Stimulated activated memory B cell treated with anti-CD40 and anti-IgM and Interleukin-4, amounts not matched to agents 10 μg/mL and 1 μg/mL and 100 μg/mL, for 72 hours (primary cell): ENCODE measurements at places on chromosomes 12 and 14.

- ATAC-seq, result no peak
Observed at GRCh38 chr12:28231248-28231647, 41.0 kb downstream of the CCDC91 start.

DNA sequence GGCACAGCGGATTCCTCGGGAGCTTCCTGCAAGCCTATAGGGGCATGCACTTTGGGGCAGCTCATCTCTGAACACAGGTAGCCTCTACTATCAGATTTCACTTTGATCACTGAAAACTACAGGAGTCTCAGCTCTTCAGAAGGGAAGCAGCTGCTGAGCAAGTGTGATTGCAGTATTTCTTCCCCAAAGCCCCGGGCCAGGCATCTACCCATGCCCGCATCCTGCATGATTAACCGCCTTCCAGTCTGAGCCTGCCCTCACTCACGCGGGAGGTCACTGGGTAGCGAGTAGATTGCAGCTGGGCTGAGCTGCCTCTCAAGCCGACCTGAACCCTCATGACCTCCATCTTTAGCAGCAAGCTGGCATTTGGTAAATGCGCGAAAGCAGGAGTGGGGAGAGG is 334.7 kb downstream of the DPF3 start:
- ATAC-seq, result no peak

- no peak for ATAC-seq
Observed at GRCh38 chr12:612886-613285, 50.4 kb downstream of the NINJ2 start.

DNA sequence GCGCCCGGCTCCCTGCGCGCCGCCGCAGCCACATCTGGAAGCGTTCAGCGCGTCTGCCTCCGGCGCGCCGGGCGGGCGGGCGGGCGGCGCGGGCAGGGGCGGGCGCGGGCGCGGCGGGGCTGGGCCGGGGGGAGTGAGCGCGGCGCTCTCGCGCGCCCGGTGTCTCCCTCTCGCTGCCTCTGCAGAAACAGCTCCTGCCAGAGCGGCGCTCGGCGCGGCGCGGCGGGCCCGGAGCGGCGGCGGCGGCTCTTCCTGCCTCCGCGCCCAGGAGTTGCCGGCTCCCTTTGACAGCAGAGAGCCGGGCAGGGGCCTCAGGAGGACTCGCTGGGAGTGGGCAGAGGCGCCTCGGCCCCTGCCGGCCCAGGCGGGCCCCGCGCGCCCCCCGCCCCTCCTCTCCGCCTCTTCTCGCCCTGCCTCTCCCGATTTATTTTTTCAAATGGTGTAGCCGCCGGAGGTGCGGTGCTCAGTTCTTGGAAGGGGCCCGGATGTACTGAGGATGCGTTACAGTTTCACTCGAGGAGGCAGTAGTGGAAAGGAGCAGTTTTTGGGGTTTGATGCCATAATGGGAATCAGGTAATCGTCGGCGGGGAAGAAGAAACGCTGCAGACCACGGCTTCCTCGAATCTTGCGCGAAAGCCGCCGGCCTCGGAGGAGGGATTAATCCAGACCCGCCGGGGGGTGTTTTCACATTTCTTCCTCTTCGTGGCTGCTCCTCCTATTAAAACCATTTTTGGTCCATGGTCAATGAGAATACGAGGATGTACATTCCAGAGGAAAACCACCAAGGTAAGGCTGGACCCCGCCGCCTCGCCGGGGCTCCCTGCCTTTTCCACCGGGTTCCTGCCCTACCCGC is at the start of gene CACNA1C:
CACNA1C (plus strand) TSS at position 162 of the 853 bp plus-strand sequence; CDS start at position 738, 576 bp downstream.
- ATAC-seq, result peak; percentile 61

DNA sequence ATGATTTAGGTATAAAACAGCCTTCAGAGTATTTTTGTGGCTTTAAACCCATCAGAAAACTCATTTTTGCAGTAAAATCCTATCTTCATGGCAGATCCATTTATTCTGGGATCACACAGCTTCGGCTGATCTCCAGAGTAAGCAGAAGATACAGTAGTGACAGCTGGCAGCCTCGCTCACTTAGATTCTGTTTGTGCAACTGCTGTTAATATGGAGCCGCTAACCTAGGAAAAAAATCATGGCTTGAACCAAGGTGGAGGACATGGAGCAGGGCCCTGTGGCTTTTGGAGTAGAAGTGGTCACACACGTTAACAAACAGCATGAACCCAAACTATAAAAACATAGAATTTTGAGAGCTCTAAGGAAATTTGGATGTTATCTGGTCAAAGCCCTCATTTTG is 137.2 kb upstream of the ARHGAP5 start:
- ATAC-seq, result no peak

DNA sequence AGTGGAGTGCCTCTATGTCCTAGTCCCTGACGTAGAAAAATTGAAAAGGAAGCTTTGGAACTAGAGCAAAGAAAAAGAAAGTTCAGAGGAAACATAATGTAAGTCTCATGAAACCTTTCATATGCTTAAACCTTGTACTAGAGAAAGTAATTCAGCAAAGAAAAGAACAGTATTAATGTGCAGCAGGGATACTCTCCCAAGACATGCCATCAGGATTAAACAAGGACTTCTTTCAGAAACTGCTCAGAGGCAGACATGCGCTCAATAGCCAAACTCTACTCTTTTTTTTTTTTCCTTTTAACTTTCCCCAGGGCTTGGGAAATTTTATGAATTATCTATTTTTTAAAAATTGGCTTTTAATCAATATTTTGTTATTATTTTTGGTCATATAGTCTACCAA is 7.1 kb upstream of the ASB8 start:
- no peak for ATAC-seq

- ATAC-seq, result no peak
Observed at GRCh38 chr12:51846271-51846691, 2.2 kb downstream of the FIGNL2 start.

DNA sequence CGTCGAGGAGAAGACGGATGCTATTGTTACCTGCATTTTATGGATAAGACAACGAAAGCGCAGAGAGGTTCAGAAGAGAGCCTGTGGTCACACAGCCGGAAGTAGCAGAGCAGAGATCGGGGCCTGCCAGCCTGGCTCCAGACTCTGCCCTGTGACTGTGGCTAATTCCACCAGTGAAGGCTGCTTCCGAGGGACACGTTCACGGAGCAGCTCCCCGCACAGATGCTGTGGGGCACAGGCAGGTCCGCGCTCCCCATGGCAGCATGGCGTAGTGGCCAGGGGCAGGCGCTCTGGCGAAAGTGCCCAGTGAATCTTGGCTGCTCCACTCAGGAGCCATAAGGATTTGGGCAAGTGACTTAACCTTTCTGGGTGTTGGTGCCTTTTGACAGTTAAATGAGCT is 9.8 kb downstream of the RIMBP2 start:
- no peak for ATAC-seq

DNA sequence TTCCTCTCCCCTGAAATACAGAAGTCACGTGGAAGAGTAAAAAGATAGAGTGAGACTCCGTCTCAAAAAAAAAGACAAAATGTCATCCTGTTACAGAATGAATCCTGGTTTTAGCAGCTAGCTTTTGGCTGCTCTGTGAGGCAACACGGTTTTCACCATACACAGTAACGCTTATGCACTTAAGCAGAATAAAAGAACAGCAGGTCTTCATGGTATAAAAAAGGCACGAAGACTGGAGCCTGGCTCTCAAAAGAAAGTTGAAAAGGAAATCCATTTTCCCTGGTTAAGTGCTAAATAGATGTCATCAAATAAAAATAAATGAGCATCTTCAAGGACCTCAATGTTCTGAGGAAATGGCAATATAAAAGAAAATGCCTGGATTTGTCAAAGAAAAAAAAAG is 444.1 kb downstream of the IPO8 start:
- no peak for ATAC-seq

GRCh38 chr12:68788554-68789143 is 19.3 kb upstream of the MDM2 start:
- no peak for ATAC-seq

DNA sequence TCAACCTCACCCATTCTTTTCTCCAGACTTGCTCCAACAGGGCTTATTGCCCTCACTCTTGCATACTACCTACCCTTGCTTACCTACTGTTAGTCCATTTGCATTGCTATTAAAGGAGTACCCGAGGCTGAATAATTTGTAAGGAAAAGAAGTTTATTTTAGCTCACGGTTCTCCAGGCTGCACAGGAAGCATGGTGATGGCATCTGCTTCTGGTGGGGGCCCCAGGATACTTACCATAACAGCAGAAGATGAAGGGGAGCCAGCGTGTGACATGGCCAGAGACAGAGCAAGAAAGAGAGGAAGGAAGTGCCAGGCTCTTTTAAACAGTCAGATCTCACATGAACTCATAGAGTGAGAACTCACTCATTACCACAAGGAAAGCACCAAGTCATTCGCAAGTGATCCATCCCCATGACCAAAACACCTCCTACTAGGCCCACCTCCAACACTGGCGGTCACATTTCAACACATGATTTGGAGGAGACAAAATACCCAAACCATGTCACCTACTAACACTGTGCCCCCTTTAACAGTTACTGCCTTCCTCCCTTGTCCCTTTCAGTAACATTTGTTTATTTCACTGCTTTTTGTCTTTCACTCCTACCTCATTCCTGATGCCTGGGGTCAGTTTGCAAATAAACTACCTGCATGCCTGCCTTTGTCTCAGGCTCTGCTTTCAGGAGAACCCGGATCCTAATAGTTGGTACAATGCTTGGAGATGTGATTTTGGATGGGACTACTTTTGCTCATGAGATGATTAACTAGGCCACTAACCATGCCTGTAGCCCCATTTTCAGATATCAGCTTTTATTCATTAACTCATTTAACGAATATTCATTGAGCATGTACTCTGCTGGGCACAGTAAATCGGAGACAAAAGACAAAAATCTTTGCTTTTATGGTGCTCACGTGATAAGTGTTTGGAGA is 41.6 kb upstream of the CSRP2 start:
- no peak for ATAC-seq

DNA sequence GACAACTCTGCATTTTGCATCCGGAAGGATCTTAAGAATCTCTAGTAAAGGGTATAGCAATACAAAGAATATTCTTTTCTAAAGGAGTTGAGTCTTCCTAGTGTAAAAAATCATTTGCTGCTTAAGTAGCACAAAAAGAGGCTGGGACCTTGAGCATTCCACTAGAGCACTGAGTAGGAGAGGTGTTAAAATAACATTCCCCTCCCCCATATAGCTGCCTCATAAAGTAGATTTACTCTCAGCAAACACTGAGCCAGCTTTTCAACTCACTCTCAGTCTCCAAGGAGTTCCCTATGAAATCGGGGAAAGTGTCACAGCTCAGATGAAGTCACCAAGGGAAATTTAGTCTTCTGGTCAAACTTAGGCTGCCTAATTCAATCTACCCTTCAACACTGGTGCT is 592.7 kb downstream of the ETNK1 start:
- ATAC-seq, result no peak

- no peak for ATAC-seq
Observed at GRCh38 chr12:93805736-93806141, 128.6 kb downstream of the CRADD start.

DNA sequence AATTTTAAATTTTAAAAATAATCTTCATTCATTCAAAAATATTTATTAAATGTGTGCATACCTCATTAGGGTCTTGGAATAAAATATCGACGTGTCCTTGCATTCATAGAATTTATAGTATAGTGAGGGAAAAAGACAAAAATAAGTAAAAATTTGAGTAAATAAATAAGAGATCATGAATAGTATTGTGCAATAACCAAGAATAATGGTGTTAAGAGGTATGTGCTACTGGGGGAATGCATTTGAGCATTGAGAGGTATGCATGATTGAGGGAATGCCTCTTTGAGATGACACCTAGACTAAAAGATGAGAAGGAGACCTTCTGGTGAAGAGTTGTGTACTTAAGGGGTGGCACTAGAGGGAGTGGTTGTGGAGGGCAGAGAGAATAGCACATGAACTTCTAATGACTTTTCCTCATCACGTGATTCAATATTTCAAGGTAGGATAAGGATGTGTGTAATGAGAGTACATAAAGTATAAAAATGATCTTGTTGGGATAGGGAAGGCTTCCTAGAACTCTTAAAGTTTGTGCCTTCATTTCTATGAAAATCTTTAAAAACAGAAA is 18.8 kb upstream of the CATSPERB start:
- ATAC-seq, result no peak

DNA sequence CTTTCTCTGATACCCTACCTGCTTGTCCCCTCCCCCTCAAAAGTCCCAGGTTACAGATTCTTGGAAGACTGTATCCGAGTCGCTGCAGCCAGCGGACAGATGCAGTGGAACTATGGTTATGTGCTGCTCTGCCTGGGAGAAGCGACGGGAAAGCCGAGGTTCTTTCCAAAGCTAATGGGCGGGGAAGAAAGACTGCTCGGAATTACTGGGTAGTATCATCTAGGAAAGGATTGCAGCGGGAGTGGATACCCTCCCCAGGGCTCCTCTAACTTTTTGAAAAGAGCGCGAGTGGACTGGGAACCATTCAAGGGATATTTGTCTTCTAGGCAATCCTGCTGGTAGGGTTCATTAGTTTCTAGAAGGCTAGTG is 1.4 kb downstream of the PTHLH start:
- ATAC-seq, result no peak

GRCh38 chr14:24329736-24330135 is 5.1 kb downstream of the ADCY4 start:
- ATAC-seq, result no peak

DNA sequence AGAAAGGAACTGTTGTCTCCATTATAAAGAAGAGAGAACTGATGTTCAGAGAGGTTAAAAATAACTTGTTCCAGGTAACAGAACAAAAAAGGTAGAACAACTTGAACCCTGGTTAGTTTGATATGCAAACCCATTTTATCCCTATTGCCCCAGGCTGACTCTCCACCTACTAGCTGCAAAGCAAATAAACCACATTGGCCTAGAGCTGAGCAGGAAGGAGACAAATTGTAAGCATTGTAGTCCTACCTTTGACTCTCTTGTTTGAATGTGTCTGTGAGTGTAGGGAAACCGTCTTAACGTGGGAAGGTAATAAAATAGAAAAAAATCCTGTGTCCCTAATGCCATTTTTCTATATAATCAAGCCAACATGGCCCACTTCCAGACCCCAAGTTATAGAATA is 126.4 kb downstream of the CCER1 start:
- ATAC-seq, result no peak

- ATAC-seq, result no peak
Observed at GRCh38 chr12:46445551-46446235, 73.1 kb upstream of the SLC38A2 start.

DNA sequence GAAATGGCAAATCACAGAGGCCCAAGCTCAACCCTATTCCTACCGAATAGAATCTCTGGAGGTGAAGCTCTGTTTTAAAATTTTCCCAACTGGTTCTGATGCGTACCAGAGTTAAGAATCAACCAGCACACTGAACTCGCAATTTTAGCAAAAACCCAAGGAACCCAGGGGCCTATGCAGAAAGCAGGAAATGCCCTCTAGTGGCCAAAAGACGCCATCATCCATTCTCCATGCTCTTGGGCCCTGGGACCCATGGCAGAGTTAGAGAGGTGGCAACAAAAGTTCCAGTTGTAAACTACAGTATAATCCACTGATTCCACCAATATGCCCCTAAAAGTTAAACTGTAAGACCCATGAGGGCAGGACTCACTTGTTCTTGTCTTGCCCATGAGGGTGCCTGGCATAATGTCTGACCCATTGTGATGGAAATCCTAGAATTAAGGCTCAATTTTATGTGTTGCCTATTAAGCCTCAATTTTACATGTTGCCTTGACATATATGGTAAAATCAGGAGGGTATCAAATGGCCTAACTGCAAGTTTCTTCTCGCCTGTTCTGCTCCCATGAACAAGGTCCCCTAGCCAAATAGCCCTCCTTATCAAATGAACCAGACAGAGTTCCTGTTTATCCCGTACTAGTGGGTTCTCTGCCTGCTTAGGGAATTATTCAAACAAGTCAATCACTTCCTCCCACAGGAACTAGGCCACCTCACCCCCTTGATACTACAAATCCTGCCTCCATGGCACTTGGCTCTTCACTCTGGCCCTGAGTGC is 137.5 kb upstream of the CPM start:
- ATAC-seq, result peak; percentile 82

- ATAC-seq, result no peak
Observed at GRCh38 chr14:21081521-21082142, 11.5 kb downstream of the ARHGEF40 start.
